ENCODE measurements at places on chromosomes 11 and 22. TPM values are rescaled to one million over a fixed set of nuclear protein-coding genes. Genes with fewer than 3 reads are reported as not detected.

- DNase-seq, result no peak
Observed at GRCh38 chr11:103648670-103649400, 387.6 kb upstream of the DDI1 start.

The MMP13 gene
- polyA plus RNA-seq, result 0.06 TPM

- DNase-seq, result no peak
Observed at GRCh38 chr11:134207538-134208239, 16.1 kb downstream of the NCAPD3 start.

The FAM227A gene
- polyA plus RNA-seq, result 1.0 TPM

The CNGA4 gene
- 0.11 TPM for polyA plus RNA-seq

- DNase-seq, result no peak
Observed at GRCh38 chr11:77278595-77279506, 22.6 kb downstream of the GDPD4 start.

The TSSK2 gene
- not detected for polyA plus RNA-seq

GRCh38 chr22:36925388-36926290 lies 12.2 kb downstream of the CSF2RB start:
- DNase-seq, result no peak

GRCh38 chr11:17343907-17344306 lies 7.7 kb upstream of the NCR3LG1 start:
- DNase-seq, result peak; percentile 38

The SIDT2 gene
- polyA plus RNA-seq, result 71.3 TPM

DNA sequence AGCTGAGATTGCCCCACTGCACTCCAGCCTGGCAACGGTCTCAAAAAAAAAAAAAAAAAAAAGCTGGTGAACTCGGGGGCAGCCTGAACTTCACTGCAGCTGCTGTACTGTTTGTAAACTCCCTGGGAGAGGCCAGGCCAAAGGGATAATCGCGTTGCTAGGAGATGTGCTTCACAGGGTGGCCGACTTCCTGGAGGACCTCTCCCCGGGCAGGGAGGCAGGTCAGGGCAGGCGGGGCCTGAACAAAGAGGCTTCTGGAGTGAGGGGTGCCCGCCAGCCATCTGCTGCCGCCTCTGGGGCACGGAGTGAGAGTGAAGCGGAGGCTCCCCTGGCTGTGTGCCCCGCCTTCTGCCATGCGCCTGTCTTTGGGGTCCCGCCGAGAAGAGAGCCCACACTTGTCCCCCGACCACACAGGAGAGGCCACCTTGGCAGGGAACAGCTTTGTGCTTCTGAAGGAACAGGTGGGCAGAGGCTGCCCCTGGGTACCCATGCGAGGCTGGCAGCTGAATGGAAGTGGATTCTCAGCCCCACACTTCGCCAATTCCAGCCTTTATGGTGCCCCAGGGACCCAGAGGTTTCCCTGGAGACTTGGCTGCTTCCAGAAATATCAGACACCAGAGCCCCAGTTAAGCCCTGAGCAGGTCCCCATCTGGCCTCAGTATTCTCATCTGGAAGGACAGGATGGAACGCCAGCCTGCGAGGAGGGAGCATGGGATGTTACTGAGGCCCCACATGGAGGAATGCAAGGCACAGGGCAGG lies 29.6 kb downstream of the TMEM184B start:
- DNase-seq, result no peak

The H19 gene
- 1.7 TPM for polyA plus RNA-seq
